ENCODE measurements at places on chromosomes 4 and X.

DNA sequence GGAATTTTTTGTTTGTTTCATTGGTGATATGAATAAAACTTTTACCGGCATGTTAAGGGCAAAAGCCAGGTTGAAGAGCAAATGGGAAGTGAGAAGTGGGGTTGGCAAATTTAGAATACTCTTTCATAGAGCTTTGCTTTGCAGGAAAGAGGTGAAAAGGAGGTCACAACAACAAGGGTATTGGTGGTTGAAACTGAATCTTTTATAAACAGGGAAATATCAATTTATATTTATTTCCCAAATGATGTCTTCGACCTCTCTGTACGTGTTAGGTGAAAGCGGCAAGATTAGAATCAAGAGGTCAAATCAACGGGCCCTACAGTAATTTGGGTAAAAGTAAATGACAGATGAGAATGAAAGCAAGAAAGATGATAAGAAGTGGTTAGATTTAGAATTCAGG lies 3.4 kb downstream of the SMR3A start:
- no peak overlapping the region for H3K4me3 ChIP-seq
- H3K27ac ChIP-seq, result no peak overlapping the region
- no peak for ATAC-seq
- no peaks in the 10 kb centered on the region for H3K4me1 ChIP-seq
- H3K36me3 ChIP-seq, result no peaks in the 10 kb centered on the region

DNA sequence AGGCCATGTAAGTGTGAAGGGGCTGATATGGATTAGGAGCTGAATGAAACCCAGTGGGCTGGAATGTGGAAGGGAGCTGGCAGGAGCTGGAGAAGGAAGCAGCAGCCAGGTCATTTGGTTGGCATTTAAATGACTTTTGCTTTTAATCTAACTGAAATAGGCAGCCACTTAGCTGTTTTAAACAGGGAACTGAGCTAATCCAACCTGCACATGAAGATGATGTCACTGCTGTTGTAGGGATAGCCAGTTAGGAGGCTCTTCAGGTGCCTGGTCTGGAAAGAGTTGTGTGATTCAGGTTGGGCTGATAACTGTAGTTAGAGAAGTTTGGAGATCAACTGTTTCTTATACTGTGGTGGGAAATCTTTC lies 122.4 kb downstream of the PALLD start:
- no peak for ATAC-seq
- no peak overlapping the region for H3K27ac ChIP-seq
- no peak overlapping the region for H3K4me3 ChIP-seq
- peaks cover 31% of the 10 kb centered on the region for H3K27me3 ChIP-seq
- H3K36me3 ChIP-seq, result no peaks in the 10 kb centered on the region

GRCh38 chrX:30278365-30278764 lies 30.8 kb downstream of the NR0B1 start:
- H3K4me3 ChIP-seq, result no peak overlapping the region
- H3K36me3 ChIP-seq, result no peaks in the 10 kb centered on the region
- no peaks in the 10 kb centered on the region for H3K4me1 ChIP-seq

DNA sequence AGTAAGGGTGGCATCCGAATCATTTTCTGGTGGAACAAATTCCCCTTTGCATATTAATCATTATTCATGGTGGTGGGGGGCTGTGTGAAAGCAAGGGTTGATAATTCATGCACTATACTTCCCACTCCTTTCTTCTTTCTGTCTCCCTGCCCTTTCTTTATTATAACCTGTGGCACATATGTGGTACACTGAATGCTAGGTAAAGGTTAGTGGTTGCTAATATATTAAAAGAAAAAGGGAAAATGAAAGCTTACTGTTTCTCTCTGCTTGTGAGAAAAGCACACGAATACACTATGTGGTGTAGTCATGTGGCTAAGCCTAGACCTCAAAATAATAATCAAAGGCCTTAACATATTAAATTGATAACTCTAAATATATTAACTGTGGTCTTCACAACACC lies 178.4 kb upstream of the RPS6KA3 start:
- no peaks in the 10 kb centered on the region for H3K27me3 ChIP-seq
- H3K27ac ChIP-seq, result no peak overlapping the region
- H3K4me3 ChIP-seq, result peak overlapping the region; percentile 39
- H3K36me3 ChIP-seq, result no peaks in the 10 kb centered on the region
- peak; percentile 49 for ATAC-seq

- H3K27ac ChIP-seq, result no peak overlapping the region
- H3K4me1 ChIP-seq, result no peaks in the 10 kb centered on the region
- H3K27me3 ChIP-seq, result no peaks in the 10 kb centered on the region
These were observed 48.5 kb downstream of the SEPSECS start for GRCh38 chr4:25111648-25112196.

GRCh38 chr4:74440356-74440755 lies 4.6 kb upstream of the AREG start:
- no peak overlapping the region for H3K27ac ChIP-seq
- H3K4me3 ChIP-seq, result no peak overlapping the region
- H3K36me3 ChIP-seq, result no peaks in the 10 kb centered on the region
- H3K4me1 ChIP-seq, result peaks cover 3% of the 10 kb centered on the region

GRCh38 chrX:154519389-154519788 lies 3.4 kb upstream of the FAM3A start:
- no peak overlapping the region for H3K27ac ChIP-seq
- peaks cover 3% of the 10 kb centered on the region for H3K4me1 ChIP-seq
- no peak for ATAC-seq
- no peaks in the 10 kb centered on the region for H3K27me3 ChIP-seq

GRCh38 chrX:29728639-29729038 lies 486.7 kb upstream of the MAGEB2 start:
- H3K4me3 ChIP-seq, result no peak overlapping the region
- H3K27me3 ChIP-seq, result no peaks in the 10 kb centered on the region
- no peak for ATAC-seq
- H3K4me1 ChIP-seq, result no peaks in the 10 kb centered on the region

DNA sequence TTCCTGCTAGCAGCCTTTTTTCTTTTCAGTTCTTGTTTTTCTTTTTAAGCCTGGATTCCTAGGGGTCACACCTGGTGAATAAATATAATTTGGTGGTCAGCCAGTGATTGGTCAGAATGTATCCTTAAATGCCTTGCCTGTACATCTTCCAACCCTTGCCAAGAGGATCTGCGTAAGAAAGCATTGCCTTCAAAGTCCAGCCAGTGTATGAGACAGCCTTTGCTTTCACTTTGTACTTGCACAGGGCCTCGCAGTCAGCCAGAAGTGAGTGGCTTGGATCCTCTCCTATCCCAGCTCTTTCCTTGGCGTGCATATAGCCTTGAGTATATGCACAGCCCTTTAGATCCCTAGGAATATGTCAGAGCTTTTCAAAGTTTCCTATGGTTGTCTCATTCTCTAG lies 22.2 kb downstream of the KANTR start:
- no peak for ATAC-seq
- no peaks in the 10 kb centered on the region for H3K27me3 ChIP-seq
- H3K27ac ChIP-seq, result no peak overlapping the region
- H3K4me3 ChIP-seq, result no peak overlapping the region
- H3K4me1 ChIP-seq, result no peaks in the 10 kb centered on the region

DNA sequence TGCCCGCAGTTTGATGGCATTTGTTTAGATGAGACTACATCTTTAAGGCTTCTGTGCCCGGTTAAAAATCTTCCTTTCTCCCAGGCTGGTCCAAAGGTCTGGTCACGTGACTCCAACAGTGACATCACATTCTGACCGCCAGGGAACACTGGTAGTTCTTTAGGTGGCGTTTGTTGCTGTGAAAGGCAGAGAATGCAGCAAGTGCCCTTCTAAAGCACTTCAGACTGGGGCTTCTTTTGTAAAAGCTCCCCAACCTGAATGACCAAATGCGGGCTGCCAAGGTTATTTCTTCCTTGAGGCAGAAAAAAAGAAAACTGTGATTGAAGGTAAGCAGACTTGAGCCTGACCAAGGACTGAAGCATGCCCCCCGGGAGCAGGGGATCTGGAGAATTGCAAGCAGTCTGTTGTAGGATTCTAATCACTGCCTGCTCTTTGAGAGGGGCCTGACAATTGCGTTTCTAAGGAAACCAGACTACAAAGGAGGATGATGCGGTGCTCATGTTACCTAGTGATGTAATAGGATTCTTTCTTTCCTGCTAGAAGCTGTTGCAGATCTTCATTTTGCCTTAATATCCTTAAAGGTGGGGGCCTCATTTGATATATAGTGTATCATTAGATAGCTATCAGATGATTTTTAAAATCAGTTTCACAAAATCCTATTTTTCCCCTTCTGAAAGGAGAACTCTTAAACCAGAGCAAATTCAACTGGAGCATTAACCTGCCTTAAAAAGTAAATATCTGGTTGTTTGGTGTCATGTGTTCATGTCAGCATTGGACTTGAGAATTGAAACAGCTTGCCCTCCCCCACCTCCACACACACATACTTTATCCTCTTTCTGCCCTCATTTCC lies 133.1 kb downstream of the AKAP4 start:
- H3K4me3 ChIP-seq, result no peak overlapping the region
- H3K4me1 ChIP-seq, result no peaks in the 10 kb centered on the region
- H3K27me3 ChIP-seq, result no peaks in the 10 kb centered on the region
- ATAC-seq, result no peak

DNA sequence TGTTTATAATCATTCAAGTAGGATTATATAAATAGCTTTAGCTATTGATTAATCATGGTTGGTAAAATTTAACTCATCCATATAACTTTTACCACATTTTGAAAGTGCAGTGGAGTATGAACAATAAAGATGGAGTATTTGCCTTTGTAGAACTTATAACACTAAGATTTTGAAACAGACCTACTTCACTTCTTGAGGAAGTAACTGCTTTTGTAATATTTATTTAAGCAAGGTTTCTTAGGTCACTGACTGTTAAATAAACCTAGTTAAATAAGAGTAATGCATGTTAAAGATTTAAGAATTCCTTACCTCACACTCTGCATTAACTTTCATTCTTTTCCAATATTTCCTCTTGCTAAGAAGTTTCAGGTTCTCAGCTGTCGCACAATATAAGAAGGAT lies 242.5 kb downstream of the CFAP299 start:
- peaks cover 9% of the 10 kb centered on the region for H3K4me1 ChIP-seq
- no peaks in the 10 kb centered on the region for H3K27me3 ChIP-seq
- no peak overlapping the region for H3K27ac ChIP-seq

DNA sequence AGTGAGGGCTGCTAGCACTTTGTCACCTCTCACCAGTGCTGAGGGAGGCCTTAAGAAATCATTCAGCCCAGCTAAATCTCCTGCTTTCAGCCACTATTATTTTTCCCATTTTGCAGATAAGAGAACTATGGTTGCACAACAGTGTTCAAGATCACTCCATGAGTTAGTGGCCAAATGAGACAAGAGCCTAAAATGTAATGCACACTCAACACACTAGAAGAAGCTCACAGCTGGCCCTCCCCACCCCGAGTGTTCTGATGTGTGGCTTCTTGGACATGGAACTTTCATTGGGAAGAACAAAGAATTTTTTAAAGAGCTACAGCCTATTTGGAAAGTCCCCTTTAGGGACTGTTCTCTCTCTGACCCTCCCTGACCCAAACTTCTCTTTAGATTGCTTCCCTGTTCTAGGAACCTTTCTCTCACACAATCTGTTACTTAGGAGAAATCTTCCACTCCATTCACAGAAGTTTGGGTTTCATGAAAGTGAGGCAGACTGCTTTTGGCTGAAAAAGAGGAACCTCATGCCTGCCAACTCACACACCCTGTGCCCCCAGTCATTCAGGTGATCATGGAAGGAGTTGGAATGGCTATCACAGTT lies 44.0 kb upstream of the CT47C1 start:
- H3K27ac ChIP-seq, result no peak overlapping the region
- H3K4me3 ChIP-seq, result no peak overlapping the region
- no peaks in the 10 kb centered on the region for H3K36me3 ChIP-seq
- H3K27me3 ChIP-seq, result no peaks in the 10 kb centered on the region
- H3K4me1 ChIP-seq, result no peaks in the 10 kb centered on the region

DNA sequence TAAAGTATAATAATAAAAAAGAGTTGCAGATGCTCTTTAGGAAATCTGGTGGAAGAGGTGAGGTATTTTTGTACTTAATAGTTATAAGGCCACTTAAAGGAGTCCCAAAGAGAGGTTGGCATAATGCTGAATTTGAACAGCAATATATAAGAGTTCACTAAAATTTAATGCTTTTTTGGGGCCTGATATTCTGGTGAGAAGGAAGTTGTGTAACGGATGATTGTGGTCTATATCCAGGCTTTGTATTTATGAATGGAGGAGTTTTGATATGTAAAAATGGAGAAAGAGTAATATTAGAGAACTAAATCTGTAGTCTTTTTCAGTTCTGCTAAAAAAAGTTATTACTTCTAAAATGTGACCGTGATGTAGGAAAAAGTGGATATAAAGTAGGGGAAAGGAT lies 20.4 kb downstream of the BMP2K start:
- no peak for ATAC-seq
- H3K27me3 ChIP-seq, result no peaks in the 10 kb centered on the region
- H3K4me1 ChIP-seq, result peaks cover 4% of the 10 kb centered on the region

DNA sequence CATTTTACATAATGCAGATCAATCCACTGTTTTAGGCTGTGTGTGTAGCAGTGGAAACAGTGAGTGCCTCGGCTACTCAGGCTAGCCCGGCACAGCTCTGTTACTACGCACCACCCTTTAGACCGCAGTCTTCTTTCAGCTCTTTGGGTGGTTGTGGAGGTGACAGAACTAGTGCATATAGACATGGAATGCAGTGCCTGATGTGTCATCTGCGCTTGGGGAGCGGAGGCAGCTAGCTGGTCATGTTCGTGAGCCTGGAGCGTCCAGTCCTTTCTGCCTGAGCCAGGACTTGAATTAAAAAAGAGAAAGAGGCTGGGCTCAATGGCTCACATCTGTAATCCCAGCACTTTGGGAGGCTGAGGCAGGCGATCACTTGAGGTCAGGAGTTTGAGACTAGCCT lies 4.8 kb downstream of the TBC1D14 start:
- H3K27me3 ChIP-seq, result no peaks in the 10 kb centered on the region

DNA sequence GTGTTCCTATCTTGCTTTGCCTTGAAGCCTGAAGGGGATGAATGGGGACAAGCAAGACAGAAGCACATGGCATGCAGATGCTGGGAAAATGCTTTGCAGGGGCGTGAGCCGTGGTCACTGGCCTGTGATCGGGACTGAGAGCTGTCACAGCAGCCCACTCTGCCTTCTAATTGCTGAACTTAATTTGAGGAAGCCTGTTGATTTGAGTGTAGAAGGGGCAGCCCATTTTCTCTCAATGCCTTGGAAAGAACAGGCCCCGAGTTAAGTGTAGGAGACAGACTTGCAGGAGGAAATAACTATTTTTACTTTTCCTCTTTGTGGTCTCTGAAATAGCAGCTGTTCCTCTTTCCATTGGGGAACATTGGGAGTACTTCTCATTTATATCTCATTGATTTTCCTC lies 26.1 kb upstream of the TBC1D1 start:
- H3K4me1 ChIP-seq, result no peaks in the 10 kb centered on the region
- H3K27me3 ChIP-seq, result no peaks in the 10 kb centered on the region

GRCh38 chr4:30258949-30259348 lies 461.2 kb upstream of the PCDH7 start:
- no peak for ATAC-seq
- no peaks in the 10 kb centered on the region for H3K36me3 ChIP-seq
- no peaks in the 10 kb centered on the region for H3K27me3 ChIP-seq
- H3K4me3 ChIP-seq, result no peak overlapping the region

- H3K36me3 ChIP-seq, result no peaks in the 10 kb centered on the region
- peak overlapping the region; percentile 87 for H3K27ac ChIP-seq
- peaks cover 8% of the 10 kb centered on the region for H3K4me1 ChIP-seq
- peak; percentile 94 for ATAC-seq
- H3K4me3 ChIP-seq, result peak overlapping the region; percentile 50
- no peaks in the 10 kb centered on the region for H3K27me3 ChIP-seq
These were observed 519.5 kb downstream of the BCOR start for GRCh38 chrX:39577985-39578869.

Data from activated T-helper 17 cell treated with anti-CD3 and anti-CD28 coated beads, Interleukin-2, amount 50 U/mL, for 72 hours (primary cell).